SK-N-SH treated with all-trans-retinoic acid at 6 μM for 48 hours (cell line): ENCODE measurements at places on chromosomes 1 and 21.
A peak's percentile ranks its signal among the peaks of the same experiment; 100 is the strongest.

GRCh38 chr1:207282496-207283380 lies 38.7 kb upstream of the CD55 start:
- ATAC-seq = no peak

GRCh38 chr1:212873518-212873917 lies 15.4 kb downstream of the FLVCR1 start:
- ATAC-seq = no peak

- peak; percentile 23 for ATAC-seq
Measured at GRCh38 chr21:45129189-45129923, 55.0 kb downstream of the ADARB1 start.

GRCh38 chr1:50416553-50417453 lies 6.4 kb downstream of the DMRTA2 start:
- ATAC-seq = no peak

DNA sequence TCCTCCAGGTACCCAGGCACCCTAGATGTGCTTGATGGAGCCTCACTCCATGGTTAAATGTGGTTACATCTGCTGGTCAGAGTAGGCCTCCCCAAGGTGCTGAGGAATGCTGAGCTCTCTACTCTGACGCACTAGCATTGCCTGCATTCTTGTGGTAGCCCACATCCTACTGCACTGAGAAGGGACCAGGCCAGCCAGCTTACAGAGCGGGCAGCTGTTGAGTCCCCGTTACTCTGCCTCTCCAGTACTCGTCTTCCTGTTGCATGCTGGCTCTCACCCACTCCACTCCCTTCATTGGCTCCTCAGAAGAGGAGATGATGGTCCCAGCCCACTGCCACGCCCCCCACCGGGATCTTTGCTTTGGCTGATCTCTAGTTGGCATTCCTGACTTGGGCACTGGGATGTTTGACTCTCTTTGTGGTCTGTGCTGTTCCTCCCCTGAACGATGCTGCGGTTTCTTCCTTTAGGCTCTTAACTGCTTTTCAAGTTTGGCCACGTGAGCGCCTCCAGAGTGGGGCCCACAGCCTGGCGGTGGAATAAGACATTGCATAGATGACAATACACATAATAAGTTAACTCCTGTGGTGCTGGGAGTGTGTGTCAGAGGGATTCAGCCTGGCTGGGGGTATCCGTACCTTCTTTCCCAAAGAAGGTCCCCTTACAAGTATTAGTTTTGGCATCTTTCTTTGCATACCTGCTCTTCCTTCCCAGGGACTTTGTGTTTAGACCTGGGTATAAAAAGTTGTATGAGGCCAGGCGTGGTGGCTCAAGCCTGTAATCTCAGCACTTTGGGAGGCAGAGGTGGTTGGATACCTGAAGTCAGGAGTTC lies 18.6 kb downstream of the AZIN2 start:
- peak; percentile 98 for ATAC-seq

- ATAC-seq = no peak
Measured at GRCh38 chr1:169495046-169495775, 9.5 kb upstream of the SLC19A2 start.
